ENCODE measurements at places on chromosomes 2 and 18. TPM values are rescaled to one million over a fixed set of nuclear protein-coding genes. Genes with fewer than 3 reads are reported as not detected.

Gene MORN2
- total RNA-seq, result 55.8 TPM

Gene ASPRV1
- total RNA-seq, result 0.10 TPM

Gene ABCG5
- total RNA-seq, result not detected

Gene CXCR1
- total RNA-seq, result not detected

Gene NFU1
- 92.9 TPM for total RNA-seq

Gene MERTK
- total RNA-seq, result 0.10 TPM

Gene CAMKMT
- total RNA-seq, result 16.7 TPM

Gene SEMA4F
- 39.2 TPM for total RNA-seq

Gene MAP3K19
- total RNA-seq, result not detected

Gene GLI2
- total RNA-seq, result 4.7 TPM

Gene GATA6
- total RNA-seq, result 4.3 TPM

Gene SERPINB11
- not detected for total RNA-seq

Gene OLA1
- total RNA-seq, result 294 TPM

Gene DSG4
- total RNA-seq, result not detected

Gene KYNU
- 1.4 TPM for total RNA-seq

Gene COL6A3
- 2.5 TPM for total RNA-seq

Gene FAP
- total RNA-seq, result 1.9 TPM

Gene DYNAP
- not detected for total RNA-seq

Gene IL18RAP
- total RNA-seq, result not detected

Gene RETSAT
- total RNA-seq, result 40.5 TPM

Gene HTR2B
- total RNA-seq, result not detected

Gene DOK6
- total RNA-seq, result not detected

Gene KCNG3
- total RNA-seq, result 2.5 TPM

Gene AOX1
- total RNA-seq, result 8.4 TPM

Gene HJURP
- total RNA-seq, result 83.2 TPM

Gene HADHB
- 117 TPM for total RNA-seq

Gene ANO7
- total RNA-seq, result 0.72 TPM

Gene PROM2
- 1.3 TPM for total RNA-seq

Gene UBE2F
- 74.5 TPM for total RNA-seq

Gene KIAA2012
- total RNA-seq, result not detected

Gene MATN3
- total RNA-seq, result 13.4 TPM

Gene GDF7
- 0.10 TPM for total RNA-seq

Gene COBLL1
- total RNA-seq, result 9.8 TPM

Gene ANKRD30B
- total RNA-seq, result 26.2 TPM

Gene SOX11
- 11.9 TPM for total RNA-seq

Gene IL36A
- total RNA-seq, result not detected

Gene INPP5D
- 0.84 TPM for total RNA-seq

Gene PLCL1
- total RNA-seq, result not detected

Gene KLHL41
- not detected for total RNA-seq

Gene IRS1
- total RNA-seq, result 6.6 TPM

Gene KCNG2
- not detected for total RNA-seq

Gene ALPI
- not detected for total RNA-seq

Gene TRIM43
- total RNA-seq, result not detected

Gene DNAH6
- total RNA-seq, result 0.02 TPM

Gene MC2R
- not detected for total RNA-seq

Gene CYTIP
- total RNA-seq, result not detected

Gene RETREG2
- 120 TPM for total RNA-seq

Gene SPIRE1
- total RNA-seq, result 33.9 TPM

Gene DLGAP1
- total RNA-seq, result not detected

Gene C2orf80
- total RNA-seq, result not detected

Gene PMAIP1
- total RNA-seq, result 23.2 TPM

Gene STARD6
- total RNA-seq, result 0.26 TPM

Gene MC5R
- 6.7 TPM for total RNA-seq

Gene CHRND
- not detected for total RNA-seq

Gene LRRC30
- not detected for total RNA-seq

Data from A172 (cell line).